Naive thymus-derived CD8-positive, alpha-beta T cell (primary cell): ENCODE measurements at places on chromosomes 12 and 14.
A peak's percentile ranks its signal among the peaks of the same experiment; 100 is the strongest.

DNA sequence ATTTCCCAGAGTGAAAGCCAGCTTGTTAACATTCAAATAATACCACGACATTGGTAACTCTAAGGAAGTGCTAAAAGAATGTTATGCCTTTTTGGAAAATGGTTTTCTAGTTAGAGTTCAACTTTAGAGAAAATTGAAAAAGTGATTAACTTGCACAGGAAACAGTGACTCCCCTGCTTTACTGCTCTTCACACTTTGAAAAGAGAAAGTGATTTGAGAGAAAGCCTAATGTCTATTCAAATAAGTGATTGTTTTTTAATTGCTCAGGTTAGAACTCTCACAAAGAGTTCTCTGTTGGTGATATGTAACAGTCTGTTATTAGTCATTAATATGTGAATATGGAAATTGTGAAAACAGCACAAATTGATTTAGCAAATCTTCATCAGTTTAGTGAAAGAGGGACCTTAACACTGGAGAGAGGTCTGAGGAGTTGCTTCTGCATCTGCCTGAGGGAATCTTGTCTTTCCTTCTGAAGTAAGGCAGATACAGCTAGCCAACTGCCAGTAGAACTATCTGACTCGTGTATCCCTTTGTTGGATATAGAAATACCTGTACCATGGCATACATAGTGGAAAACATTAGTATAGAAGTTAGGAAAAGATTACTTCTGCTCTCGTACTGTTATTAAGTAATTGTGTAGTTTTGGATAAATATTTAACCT lies 25.5 kb downstream of the ATF7IP start:
- no peak for DNase-seq

- DNase-seq = no peak
These were observed 1.9 kb downstream of the ABHD4 start for GRCh38 chr14:22600027-22600426.

GRCh38 chr12:97335115-97335514 lies 127.5 kb upstream of the RMST start:
- DNase-seq = no peak

DNA sequence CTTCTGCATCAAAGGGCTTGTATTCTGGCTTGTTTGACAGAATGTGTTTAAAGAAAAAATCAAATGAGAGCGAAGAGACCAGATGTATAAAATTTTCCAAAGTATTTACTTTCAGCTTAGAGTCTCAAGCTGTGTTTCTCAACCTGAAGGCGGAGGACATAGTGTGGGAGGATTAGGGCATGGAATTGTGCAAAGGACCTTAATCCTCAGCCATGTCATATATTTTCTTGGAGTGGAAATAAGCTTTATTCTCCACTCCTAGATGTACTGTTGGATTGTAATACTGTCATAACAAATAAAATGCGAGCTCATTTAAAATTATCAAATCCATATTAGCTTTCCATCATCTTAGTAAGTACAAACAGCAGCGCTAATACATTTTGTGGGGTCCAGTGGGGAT lies 154.0 kb downstream of the PAH start:
- DNase-seq = no peak

- DNase-seq = no peak
These were observed 85.0 kb downstream of the LLPH start for GRCh38 chr12:66045506-66045905.

DNA sequence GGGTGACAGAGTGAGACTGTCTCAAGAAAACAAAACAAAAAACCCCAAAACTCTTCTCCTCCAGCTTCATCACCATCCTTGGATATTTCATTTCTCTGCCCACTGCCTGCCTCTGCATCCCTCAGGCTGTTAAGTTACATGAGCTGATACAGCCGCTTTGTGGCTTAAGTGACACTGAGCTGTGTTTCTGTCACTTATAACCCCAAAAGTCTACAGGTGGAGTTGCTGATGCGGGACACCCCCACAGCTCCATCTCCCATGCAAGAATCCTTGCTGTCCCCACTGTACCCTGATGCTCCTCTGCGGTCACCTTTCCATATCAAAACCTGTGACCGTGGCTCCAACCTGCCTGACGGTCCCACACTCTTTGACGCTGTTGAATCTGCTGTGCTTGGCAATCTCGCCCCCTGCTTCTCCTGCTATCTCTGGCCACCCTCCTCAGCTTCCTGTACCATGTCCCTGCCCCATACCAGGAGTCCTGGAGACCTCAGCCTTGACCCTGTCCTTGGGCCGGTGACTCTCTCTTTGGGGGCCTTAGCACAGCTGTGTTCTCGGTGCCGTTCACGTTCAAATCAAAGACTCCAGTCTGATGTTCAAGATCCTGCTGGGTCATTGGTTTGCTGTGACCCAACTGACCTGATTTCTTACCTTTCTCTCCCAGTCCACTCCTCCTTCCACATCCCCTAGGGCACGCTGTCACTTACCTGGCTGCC lies 20.3 kb downstream of the HVCN1 start:
- DNase-seq = no peak

GRCh38 chr12:112362310-112362709 lies 19.9 kb downstream of the HECTD4 start:
- no peak for DNase-seq

DNA sequence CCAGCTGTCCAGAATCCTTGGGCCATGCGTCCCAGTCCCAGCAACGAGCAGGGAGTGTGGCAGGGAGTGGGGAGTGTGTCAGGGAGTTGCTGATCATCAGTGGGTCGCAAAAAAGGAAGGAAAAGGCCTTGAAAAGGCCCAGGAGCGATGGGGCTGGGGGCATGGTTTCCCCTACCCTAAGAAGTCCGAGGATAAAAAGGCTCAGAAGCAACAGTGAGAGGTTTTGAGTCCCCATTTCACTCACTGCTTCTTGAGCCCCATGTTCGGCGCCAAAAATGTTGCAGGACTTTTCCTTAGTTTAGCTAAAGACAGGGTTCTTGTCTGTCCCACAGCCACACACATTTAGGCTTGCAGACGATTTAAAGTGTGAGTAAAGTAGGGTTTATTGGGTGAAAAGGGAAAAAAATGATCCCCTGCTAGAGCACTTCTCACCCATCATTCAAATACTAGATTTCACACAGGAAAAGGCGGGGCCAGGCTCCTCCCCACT lies 189.5 kb downstream of the KCNC2 start:
- no peak for DNase-seq

- DNase-seq = no peak
These were observed 161.7 kb upstream of the EEA1 start for GRCh38 chr12:93090731-93091172.

DNA sequence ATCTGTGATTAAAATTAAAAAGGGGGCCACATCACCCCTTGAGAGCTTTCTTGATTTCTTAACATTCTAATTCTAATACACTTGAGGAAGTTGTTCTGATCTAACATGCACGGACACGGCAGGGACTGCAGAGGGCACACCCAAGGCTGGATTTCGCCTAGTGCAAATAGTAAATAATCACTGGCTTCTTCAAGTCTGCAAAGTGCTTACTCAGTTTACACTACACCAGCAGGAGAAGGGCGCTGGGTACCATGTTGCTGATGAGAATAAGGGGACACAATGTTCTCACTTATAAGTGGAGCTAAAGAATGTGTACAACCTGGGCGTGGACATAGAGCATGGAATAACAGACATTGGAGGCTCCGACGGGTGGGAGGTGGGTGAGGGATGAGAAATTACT lies 34.2 kb downstream of the TBX5 start:
- no peak for DNase-seq

- no peak for DNase-seq
These were observed 267.3 kb upstream of the PDE3A start for GRCh38 chr12:20101046-20101445.

- no peak for DNase-seq
These were observed 163.8 kb downstream of the RPL10L start for GRCh38 chr14:46487582-46488350.

GRCh38 chr12:6697584-6698351 lies 2.8 kb downstream of the PIANP start:
- DNase-seq = no peak

DNA sequence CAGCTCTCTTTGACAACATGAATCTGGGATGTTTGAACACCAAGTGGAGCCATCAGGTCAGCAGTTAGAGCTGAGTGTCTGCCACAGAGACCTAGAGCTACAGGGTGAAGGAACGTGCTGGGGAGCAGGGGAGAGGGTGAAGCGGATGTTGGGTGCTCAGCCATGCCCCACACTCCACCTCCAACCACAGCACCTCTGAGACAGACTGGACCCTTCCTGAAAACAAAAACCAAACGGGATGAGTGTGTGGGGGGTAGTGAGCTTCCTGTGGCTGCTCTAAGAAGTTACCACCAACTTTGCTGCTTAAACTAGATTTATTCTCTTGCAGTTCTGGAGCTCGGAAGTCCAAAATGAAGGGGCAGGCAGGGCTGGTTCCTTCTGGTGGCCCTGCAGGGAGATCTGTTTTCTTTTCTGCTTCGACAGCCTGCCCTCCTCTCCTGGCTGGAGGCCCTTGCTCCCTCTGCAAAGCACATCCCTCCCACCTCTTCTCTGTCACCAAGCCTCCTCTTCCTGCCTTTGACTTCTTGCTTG lies 5.6 kb upstream of the GOLGA3 start:
- peak; percentile 68 for DNase-seq

GRCh38 chr12:130026608-130027176 lies 122.9 kb upstream of the TMEM132D start:
- peak; percentile 25 for DNase-seq

GRCh38 chr14:31761325-31761724 lies 200.1 kb downstream of the NUBPL start:
- no peak for DNase-seq

GRCh38 chr12:55718015-55718414 lies 2.2 kb downstream of the BLOC1S1 start:
- DNase-seq = no peak

- no peak for DNase-seq
These were observed 263.2 kb downstream of the DAD1 start for GRCh38 chr14:22325676-22326400.

- no peak for DNase-seq
These were observed 303 bp downstream of the PUS7L start for GRCh38 chr12:43758247-43758727.

DNA sequence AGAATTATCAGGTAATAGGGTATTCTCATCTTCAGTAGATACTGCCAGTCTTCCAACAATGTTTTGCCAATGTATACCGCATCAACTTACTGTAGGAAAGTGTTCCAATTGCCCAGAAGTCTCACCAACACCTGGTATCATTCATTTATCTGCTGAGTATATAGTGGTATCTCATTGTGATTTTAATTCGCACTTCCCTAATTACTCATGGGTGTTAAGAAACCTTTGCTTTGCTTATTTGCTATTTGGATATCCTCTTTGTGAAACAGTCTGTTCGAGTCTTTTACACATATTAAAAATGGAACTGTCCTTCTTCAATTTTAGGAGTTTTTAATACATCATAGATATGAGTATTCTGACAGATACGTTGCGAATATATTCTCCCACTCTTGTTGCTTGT lies 6.1 kb downstream of the TM7SF3 start:
- DNase-seq = no peak

GRCh38 chr12:1369938-1370500 lies 224.4 kb downstream of the FBXL14 start:
- DNase-seq = no peak

GRCh38 chr12:116726694-116727093 lies 11.2 kb downstream of the SPRING1 start:
- no peak for DNase-seq

GRCh38 chr14:93263416-93263815 lies 56.4 kb downstream of the UBR7 start:
- DNase-seq = no peak

GRCh38 chr12:69099201-69099837 lies 140.1 kb upstream of the CPSF6 start:
- no peak for DNase-seq

GRCh38 chr12:54416687-54417603 lies 2.1 kb downstream of the ITGA5 start:
- no peak for DNase-seq

DNA sequence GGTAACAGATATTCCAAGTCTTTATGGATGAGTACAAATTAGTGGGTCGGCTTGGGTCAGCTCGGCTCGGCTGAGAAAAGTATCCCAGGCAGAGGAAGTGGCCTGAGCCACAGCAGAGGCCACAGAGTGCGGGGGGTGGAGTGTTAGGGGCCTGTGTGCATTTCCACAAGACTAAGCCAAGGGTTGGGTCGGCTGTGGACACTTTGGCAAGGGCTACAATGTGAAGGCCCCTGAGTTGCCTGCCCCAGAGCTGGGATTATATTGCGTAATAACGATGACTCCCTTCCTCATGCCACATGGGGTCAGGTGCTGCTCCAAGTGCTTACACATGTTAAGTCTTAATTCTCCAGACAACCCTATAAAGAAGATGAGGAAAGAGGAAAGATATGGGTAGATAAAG lies 11.4 kb downstream of the EVL start:
- DNase-seq = no peak

GRCh38 chr14:95759941-95760340 lies 46.0 kb upstream of the TCL1A start:
- no peak for DNase-seq

- no peak for DNase-seq
These were observed 62.0 kb upstream of the LMNTD1 start for GRCh38 chr12:25615119-25615518.

GRCh38 chr12:49327887-49328286 lies 4.8 kb downstream of the TROAP start:
- no peak for DNase-seq

- DNase-seq = no peak
These were observed 68.5 kb downstream of the GCH1 start for GRCh38 chr14:54834081-54834480.

DNA sequence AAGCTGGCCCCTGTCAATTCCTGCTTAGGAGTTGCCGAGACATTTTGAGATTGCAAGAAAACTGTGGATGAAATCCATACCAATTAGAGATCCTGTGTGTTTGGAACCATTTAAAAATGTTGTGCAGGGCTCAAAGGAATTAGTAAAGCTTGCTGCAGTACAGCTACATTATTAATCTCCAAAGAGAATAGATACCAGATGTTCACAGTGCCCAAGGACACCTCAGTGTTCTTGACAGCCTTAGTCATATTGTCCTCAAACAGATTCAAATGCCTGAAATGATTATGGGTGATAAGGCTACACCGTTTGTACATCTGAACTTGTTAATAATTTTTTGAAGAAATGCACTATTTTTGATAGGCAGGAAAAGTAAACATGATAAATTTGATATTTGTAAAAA lies 164.6 kb downstream of the MSRB3 start:
- no peak for DNase-seq

- DNase-seq = no peak
These were observed 37.9 kb downstream of the PITPNM2 start for GRCh38 chr12:123113026-123113425.
